ENCODE measurements at places on chromosomes 11 and 22. TPM values are rescaled to one million over a fixed set of nuclear protein-coding genes. Genes with fewer than 3 reads are reported as not detected.

DNA sequence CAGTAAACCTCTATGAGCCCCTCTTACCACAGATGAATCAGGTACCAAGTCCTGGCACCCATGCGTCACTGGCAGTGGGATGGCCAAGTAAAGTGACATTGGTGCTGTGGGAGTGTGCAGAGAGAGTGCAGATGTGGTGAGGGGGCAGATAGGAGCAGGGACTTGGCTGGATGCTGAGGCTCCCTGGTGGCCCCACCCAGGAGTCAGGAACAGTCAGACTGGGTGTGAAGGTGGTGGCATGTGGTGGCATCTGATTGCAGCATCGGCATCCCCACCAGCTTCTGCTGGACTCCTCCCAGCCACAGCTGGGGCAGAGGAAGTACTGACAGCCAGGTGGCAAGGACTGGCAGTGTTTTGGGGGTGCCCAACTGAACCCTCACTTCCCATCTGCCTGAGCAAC, 11.4 kb downstream of the DGAT2 start:
- DNase-seq = no peak

- DNase-seq = no peak
Observed at GRCh38 chr22:49551446-49551845, 276.2 kb downstream of the BRD1 start.

- no peak for DNase-seq
Observed at GRCh38 chr11:105968021-105968697, 53.9 kb downstream of the MSANTD4 start.

GRCh38 chr11:11993839-11994238, 14.6 kb downstream of the DKK3 start:
- DNase-seq = no peak

Gene EMID1
- total RNA-seq = 0.36 TPM

- no peak for DNase-seq
Observed at GRCh38 chr11:35007277-35007676, 90.9 kb downstream of the PDHX start.

DNA sequence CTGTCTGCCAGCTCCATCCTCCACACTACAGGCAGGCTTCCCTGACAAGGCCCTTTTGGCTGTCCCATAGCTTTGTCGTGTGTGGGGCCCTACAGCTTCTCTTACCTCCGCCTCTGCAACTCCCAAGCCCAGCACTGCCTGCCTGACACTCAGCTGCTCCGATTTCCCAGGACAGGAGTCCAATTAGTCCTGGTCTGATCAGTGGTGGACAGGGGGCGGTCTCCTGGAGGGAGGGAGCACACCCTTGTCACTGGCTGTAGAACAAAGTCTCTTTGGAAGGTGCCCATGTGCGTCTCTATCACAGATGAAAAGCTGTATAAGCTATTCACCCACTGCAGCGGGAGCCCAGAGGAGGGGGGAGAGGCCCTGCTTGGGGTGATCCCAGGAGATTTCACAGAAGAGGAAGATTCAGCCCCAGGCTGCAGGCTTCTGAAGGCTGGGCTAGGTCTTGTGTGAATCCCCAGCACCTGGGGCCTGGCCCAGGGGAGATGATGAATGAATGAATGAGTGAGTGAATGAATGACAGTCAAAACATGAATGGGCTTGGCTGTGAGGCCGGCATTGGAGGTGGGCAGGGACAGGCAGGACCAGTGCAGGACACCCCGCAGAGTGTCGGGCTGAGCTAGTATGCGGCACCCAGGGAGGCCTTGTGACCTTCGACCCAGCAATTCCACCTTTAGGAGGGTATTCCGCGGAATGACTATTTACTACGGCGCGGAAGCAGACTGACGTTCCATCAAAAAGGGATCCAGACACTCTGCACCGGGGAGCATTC, 142.4 kb downstream of the CACNA1I start:
- no peak for DNase-seq

DNA sequence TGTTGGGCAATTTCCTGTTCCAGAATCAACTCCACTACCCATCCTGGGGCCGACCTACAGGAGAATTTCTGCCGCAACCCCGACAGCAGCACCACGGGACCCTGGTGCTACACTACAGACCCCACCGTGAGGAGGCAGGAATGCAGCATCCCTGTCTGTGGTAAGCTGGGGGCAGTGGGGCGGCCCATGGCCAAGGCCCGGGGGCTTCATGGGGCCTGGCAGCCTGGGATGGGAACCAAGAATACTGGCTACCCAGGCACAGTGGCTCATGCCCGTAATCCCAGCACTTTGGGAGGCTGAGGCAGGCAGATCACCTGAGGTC, 4.3 kb downstream of the F2 start:
- no peak for DNase-seq

DNA sequence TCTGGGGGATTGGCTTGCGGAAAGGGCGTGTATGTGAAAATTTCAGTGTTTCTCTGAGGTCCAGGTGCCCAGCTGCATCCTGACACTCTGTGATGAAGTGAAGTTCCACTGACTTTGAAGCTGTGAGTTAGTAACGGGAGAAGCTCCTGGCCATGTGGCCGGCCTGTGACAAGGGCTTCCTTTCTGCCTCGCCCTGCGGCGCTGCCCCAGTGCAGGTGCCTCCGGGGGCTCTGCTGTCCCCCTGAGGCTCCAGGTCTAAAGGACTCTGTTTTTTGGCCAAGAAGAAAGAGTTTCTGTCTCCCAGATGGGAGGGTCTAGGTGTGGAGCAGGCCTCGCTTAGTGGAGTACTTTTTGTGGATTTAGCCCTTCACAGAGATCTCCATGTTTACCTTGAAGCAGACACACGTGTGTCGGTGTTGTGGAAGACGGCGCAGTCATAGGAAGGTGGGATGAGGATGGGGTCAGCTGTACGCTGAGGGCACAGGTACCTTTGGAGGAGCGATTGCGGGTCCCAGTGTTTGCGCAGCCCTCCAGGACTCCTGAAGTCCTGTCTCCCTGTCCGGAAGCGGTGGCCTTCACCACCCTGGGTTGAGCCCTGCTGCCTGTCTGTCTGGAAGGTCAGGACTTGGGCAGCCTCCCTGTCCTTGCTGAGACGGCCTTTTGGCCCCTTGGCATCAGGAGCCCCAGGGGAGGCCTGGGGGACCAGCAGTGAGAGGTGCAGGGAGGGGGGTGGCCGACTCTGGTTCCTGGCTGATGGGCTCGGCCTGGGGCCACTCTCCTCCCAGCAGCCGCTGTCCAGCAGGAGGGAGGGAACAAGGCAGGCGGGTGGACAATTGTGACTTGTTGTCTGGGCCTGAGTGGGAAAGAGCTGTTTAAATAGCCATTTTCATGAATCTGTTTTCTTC, 1249.3 kb downstream of the BRD1 start:
- no peak for DNase-seq

DNA sequence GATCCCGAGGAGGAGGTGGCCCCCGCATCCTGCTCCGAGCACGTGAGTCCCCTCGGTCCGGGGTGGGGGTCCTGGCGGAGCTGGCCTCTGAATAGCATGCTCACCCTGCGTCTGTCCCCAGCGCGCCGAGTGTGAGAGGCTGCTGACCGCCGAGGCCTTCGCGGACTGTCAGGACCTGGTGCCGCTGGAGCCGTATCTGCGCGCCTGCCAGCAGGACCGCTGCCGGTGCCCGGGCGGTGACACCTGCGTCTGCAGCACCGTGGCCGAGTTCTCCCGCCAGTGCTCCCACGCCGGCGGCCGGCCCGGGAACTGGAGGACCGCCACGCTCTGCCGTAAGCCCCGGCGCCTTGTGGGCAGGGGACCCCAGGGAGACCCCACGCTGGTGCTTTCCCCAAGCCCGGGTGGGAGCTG, 3.5 kb downstream of the MUC2 start:
- DNase-seq = peak; percentile 9

GRCh38 chr11:74506823-74507222, 13.3 kb upstream of the LIPT2 start:
- no peak for DNase-seq

DNA sequence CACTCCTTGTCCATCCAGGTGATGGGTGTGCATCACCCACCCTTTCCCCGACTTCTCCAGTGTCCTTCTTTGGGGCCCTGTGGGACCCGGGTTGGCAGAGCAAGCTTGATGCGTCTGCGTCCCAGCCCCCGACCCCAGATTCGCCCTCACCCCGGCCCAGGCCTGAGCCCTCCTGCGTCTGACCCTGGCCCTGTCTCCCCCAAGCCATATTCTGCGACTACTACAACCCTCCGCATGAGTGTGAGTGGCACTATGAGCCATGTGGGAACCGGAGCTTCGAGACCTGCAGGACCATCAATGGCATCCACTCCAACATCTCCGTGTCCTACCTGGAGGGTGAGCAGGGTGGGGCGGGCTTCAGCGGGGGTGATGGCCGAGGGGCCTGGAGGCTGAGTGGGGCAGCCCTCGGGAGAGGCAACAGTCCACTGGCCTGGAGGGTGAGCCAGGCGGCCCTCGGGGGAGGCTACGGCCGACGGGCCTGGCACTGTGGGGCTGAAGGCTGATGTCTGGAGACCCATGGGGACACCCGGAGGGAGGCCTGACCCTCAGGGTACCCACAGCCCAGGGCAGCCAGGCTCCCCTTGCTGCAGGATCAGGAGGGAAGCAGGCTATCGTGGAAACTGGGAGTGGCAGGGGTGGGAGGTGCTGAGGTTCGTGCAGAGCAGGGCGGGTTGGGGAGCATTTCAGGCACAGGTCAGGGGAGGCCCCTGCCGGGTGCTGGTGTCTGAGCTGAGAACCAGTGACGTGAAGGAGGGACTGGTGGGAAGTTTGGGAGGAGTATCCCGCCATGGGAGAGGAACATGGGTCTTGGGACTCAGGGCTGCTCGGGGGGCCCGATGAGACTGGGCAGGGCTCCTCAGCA, 15.3 kb downstream of the MUC2 start:
- DNase-seq = no peak

- no peak for DNase-seq
Observed at GRCh38 chr11:120304526-120304925, 20.6 kb upstream of the TLCD5 start.

Gene MMP3
- total RNA-seq = 1.1 TPM

Gene SHANK2
- total RNA-seq = 0.17 TPM

DNA sequence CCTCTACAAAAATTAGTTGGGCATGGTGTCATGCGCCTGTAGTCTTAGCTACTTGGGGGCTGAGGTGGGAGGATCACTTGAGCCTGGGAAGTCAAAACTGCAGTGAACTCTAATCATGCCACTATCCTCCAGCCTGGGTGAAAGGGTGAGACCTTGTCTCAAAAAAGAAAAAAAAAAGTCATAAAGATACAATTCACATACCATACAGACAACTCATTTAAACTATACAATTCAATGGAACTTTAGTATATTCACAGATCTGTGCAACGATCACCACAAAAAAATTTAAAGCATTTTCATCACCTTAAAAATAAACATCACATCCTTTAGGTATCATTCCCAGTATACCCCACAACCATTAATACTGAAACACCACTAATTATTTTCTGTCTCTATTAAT, 201.2 kb downstream of the PGR start:
- DNase-seq = no peak

Gene LRRC56
- 0.46 TPM for total RNA-seq

DNA sequence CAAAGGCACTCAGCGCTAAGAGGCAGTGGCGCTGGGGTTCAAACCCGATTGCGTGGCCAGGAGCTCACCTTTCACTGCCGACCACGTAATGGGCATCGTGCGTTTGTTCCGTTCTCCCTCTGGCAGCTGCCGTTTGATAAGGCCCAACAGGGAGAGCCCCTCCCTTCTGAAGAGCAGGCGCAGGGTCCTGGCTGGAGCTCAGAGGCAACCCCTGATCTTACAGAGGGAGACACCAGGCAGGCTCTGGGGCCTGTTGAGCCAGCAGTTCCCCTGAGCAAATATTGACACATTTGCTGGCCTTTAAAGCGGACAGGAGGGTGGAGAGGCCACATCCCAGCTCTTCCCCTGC, 11.7 kb upstream of the C1QTNF6 start:
- no peak for DNase-seq

Gene ALDH3B1
- 2.6 TPM for total RNA-seq

Gene OR8K5
- not detected for total RNA-seq

DNA sequence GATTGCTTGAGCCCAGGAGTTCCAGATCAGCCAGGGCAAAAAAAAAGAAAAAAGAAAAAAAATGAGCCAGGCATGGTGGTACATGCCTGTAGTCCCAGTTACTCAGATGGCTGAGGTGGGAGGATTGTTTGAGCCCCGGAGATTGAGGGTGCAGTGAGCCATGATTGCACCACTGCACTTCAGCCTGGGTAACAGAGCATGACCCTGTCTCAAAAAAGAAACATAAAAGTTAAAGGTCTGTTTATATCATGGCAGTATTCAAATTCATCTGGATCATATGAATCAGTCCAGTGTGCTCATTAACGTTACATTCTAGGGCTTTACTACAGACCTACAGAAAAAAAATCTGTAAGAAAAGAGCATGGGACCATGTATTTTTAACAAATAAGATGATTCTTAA, 13.9 kb downstream of the HSD17B12 start:
- DNase-seq = no peak

DNA sequence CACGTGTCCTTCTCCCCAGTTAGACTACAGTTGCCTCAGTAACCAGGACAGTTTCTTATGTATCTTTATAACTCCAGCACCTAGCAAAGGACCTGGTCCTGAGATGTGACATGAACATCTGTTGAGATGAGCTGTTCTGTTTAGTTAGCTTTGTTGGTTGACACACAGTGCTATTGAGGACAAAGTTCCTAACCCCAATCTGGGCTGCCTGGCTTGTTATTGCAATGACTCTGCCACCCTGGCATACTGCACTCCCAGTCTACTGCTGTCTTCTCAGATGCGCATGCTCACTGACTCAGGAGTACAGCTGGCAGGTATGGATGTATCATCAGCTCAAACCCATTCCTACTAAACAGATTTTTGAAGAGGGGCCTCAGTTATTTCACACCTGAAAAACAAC, 7.4 kb downstream of the DESI1 start:
- DNase-seq = no peak

GRCh38 chr11:1640076-1640946, 10.7 kb downstream of the KRTAP5-5 start:
- DNase-seq = no peak

- no peak for DNase-seq
Observed at GRCh38 chr22:29156507-29156906, 49.2 kb upstream of the EMID1 start.

Gene FAM180B
- total RNA-seq = not detected

Gene FGF4
- total RNA-seq = not detected

Gene C1QTNF5
- total RNA-seq = 9.6 TPM

DNA sequence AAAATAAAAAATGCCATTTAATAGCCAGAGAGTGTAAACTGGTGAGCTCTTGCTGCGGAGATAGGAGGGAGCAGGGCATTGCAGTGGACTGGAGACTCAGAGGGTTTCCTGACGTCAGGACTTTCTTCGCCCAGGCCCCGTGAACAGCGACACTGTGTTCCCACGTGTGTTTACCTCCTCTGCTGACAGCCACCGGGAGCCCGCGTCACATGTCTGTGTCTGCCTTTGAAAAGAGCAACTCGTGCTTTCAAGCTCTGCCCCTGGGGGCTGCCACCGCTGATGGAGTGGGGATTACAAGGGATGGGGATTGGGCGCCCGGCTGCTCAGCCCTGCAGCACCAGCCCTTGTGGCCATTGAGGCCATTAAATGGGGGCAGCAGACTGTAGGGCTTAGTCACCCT, 3.3 kb downstream of the TANGO2 start:
- no peak for DNase-seq

Gene CERK
- total RNA-seq = 26.9 TPM
